Breast epithelium (tissue), 4 donors: ENCODE measurements at places on chromosomes 7 and 10. TPM values are rescaled to one million over a fixed set of nuclear protein-coding genes. Genes with fewer than 3 reads are reported as not detected.

Gene CHAT
- not detected for total RNA-seq

Gene ASB10
- not detected for total RNA-seq

Gene ERVW-1
- not detected for total RNA-seq

DNA sequence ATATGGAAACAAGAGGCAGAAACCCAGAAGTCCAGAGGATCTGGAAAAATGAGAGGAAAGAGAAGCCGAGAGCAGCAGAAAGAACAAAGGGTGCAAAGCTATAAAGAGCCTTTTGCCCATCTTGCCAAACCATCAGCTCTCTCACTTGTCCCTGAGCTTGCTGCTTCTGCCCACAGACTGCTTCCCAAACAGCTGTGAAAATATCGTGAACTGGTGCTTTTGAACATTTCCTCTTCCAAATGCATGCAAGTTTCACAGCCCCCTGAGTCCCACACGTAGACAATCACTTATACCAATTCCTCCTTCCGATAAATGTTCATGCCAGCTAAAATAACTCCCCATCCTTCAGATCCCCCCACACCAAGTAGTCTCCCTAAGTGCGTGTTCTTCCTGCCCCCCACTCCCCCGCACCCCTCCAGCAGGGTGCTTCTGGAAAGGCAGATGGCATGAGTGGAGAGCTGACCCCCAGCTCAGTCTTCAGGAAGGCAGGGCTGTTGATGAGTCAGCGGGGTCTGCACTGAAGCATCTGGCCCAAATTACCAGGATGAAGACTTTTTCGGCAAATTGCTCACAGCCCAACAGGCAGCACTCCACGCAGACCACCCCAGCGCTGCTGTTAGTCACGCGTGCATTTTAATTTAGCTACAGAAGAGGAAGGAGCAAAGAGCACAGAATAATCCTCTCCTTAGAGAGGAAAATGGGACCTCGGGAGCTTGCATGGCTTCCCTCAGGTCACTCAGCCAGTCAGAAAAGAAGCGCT lies 76.1 kb upstream of the KCNMA1 start:
- no peaks in the 10 kb centered on the region for H3K36me3 ChIP-seq
- no peak overlapping the region for H3K4me3 ChIP-seq
- H3K4me1 ChIP-seq, result no peaks in the 10 kb centered on the region
- no peak overlapping the region for H3K27ac ChIP-seq
- DNase-seq, result no peak
- H3K27me3 ChIP-seq, result no peaks in the 10 kb centered on the region

DNA sequence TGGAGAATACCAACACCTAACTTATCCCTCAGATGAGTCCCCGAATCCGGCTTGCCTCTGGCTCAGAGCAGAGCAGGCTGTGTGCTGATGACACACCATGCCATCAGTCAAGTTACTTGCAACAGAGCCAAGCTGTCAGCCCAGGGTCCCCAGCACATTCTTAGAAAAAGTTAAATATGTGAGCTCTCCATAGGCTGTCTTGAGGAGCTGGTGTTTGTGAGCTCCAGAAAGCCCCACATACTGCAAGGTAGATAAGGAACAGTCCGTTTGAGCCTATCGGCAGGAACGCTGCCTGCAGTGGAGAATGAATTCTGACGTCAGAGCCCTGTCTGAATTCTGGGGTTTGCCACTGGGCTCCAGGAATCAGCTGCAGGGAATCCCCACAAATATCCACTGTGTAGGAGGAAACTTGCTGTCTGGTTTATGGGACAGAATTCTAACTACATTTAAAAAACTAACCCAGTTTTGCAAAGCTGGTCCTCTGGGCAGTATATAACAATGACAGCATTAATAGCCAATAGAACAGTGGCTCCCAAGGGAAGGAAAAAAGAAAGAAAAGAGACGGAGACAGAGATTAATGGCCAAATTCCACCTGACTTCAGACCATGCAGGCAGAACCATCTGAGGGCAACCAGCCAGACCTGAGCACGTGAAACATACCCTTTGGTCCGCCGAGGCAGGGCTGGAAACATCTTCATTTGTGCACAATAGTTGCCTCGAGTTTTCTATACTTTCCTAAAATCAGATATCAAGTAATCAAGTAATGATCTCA lies 3.6 kb downstream of the SFXN4 start:
- no peaks in the 10 kb centered on the region for H3K36me3 ChIP-seq
- no peak overlapping the region for H3K4me3 ChIP-seq
- DNase-seq, result no peak
- peaks cover 4% of the 10 kb centered on the region for H3K4me1 ChIP-seq
